ENCODE measurements at places on chromosomes 7 and 10. TPM values are rescaled to one million over a fixed set of nuclear protein-coding genes. Genes with fewer than 3 reads are reported as not detected.

DNA sequence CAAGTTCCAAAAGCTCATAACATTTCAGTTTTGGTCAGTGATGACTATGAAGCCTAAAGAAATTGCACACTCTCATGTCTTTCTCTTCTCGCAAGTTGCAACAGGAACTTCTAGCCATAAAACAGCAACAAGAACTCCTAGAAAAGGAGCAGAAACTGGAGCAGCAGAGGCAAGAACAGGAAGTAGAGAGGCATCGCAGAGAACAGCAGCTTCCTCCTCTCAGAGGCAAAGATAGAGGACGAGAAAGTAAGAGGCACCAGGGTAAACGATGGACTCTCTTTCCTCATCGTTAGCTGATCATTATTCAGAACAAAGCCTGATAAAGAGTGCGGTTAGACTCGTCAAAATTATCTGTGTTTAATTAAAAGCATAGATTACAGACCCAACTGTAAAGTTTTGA, 94.7 kb downstream of the HDAC9 start:
- no peaks in the 10 kb centered on the region for H3K36me3 ChIP-seq
- H3K27me3 ChIP-seq = no peaks in the 10 kb centered on the region
- H3K4me1 ChIP-seq = no peaks in the 10 kb centered on the region
- H3K4me3 ChIP-seq = no peak overlapping the region
- DNase-seq = no peak
- H3K27ac ChIP-seq = no peak overlapping the region

- no peak for DNase-seq
Measured at GRCh38 chr10:43265799-43266721, 805 bp downstream of the RASGEF1A start.

DNA sequence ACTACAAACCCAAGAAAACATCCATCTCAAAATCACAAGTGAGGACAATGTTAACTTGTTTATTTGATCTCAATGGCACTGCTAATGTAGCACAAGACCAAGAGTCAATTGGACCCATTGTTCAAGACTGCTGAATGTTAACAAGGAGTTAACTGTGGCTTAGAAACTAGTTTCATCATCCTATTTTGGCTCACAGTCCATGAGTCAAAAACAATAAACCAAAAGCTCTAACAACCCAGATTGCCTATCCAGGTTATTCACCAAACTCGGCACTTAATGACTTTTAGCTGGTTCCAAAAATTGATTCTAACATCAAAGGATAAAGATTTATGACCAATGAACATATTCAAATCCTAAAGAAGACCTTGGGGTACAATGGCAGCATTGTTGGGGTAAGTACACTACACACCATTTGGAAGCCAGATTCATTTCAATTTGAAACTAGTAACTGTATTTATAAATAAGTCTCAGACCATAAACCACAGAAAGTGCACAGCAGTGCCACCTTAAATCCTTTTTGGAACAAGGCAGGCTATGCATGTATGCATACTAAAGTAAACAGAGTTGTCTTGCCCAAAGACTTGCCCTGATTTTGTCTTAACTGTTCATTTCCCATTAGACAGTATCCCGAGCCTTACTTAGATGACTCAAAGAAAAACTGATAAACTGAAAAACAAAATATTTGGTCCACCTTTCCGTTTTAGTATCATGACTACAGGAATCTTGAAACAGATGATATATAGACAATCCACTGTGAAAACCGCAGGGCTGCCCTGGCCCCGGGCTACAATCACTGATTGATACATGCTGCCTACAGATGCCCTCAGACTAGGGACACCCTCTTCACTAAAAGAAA, 84.5 kb downstream of the SRPK2 start:
- no peak overlapping the region for H3K4me3 ChIP-seq
- no peak for DNase-seq
- no peak overlapping the region for H3K27ac ChIP-seq
- no peaks in the 10 kb centered on the region for H3K4me1 ChIP-seq
- H3K27me3 ChIP-seq = no peaks in the 10 kb centered on the region
- no peaks in the 10 kb centered on the region for H3K36me3 ChIP-seq

DNA sequence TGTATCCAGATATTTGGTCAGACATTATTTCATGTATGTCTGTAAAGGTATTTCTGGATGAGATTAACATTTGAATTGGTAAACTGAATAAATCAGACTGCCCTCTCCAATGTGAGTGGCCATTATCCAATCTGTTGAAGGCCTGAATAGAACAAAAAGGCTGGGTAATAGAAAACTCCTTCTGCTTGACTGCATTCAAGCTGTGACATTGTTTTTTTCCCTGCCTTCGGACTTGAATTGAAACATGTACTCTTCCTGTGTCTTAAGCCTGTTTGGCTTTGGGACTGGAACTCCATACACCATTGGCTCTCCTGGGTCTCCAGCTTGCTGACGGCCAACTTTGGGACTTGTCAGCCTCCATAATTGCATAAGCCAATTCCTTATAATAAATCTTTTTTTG, 36.0 kb upstream of the ARHGAP21 start:
- no peaks in the 10 kb centered on the region for H3K27me3 ChIP-seq
- H3K4me1 ChIP-seq = no peaks in the 10 kb centered on the region
- H3K36me3 ChIP-seq = no peaks in the 10 kb centered on the region
- no peak overlapping the region for H3K27ac ChIP-seq
- H3K4me3 ChIP-seq = no peak overlapping the region

DNA sequence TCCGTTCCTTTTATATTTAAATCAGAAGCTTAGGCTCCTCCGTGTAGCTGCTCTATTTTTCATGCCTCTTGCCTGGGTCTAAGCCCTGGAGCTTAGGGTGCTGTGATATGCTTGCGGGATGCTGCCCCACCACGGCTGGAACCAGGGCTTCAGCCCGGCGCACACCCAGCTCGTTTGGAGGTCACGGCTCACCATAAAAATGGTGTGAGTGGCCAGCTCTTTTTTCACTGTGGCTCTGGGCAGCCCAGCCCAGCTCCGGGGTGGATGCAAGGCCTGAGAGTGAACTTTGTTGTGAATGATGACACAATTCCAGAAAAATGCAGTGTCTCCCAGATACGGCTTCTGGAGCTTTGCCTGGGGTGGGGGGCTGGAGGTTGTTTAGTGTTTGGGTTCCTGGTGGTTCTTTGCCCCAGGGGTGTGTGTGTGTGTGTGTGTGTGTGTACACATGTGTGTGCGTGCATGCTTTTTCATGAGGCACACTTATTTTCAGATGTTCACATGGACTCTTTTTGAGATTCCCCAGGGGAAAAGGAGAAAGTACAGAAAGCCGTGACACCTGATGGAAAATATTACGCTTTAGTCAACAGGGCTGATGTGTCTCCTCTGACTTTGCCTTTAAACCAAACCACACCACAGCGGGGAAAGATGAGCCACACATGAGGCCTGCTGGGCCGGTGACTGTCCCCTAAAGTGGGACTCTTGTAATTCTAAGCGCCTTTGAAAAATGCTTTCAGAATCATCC, 46.2 kb downstream of the GRK5 start:
- DNase-seq = peak; percentile 37
- H3K4me1 ChIP-seq = peaks cover 62% of the 10 kb centered on the region
- H3K36me3 ChIP-seq = no peaks in the 10 kb centered on the region
- no peaks in the 10 kb centered on the region for H3K27me3 ChIP-seq

DNA sequence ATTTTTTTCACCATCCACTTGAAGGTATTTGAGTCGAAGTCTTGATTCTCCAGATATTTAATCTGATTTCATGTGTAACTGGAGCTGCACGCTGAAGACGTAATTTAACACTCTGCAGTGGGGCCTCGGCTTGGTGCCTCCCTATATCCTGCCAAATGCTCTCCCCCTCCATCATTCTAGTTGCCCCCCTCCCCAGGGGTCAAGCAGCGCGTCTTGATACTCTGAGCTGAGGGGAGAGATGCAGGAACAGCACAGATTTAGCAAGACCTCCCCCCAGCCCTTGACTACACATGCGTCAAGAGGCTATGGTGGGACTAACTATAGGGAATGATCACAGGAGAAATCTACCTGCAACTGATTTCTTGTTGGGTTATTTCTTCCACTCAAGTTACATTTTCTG, 85.8 kb downstream of the PRPF18 start:
- H3K4me3 ChIP-seq = no peak overlapping the region
- no peaks in the 10 kb centered on the region for H3K4me1 ChIP-seq
- no peaks in the 10 kb centered on the region for H3K27me3 ChIP-seq

GRCh38 chr7:87100326-87100725, 40.9 kb upstream of the ELAPOR2 start:
- no peaks in the 10 kb centered on the region for H3K4me1 ChIP-seq
- no peaks in the 10 kb centered on the region for H3K36me3 ChIP-seq
- H3K27me3 ChIP-seq = no peaks in the 10 kb centered on the region
- H3K27ac ChIP-seq = no peak overlapping the region

GRCh38 chr10:9992661-9993060, 1025.0 kb upstream of the CELF2 start:
- H3K27me3 ChIP-seq = no peaks in the 10 kb centered on the region
- no peak overlapping the region for H3K4me3 ChIP-seq
- no peaks in the 10 kb centered on the region for H3K36me3 ChIP-seq
- H3K27ac ChIP-seq = no peak overlapping the region
- DNase-seq = no peak
- H3K4me1 ChIP-seq = no peaks in the 10 kb centered on the region

DNA sequence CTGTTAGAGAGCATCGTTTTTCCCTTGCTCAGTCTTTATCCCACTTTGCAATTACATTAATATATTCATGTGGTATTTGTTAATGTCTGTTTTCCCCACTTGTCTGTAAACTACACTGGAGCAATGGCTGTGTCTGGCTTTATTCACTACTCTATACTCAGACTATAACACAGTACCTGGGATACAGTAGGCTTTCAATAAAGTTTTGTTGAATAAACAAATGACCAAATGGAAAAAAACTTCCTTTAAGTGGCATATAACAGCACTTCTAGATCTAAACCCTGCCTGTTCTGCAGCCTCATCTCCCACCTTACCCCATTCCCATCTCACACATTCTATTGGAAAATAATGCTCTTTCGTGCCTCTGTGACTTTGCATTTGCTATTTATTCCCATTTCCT, 57.3 kb upstream of the SPOCK2 start:
- H3K4me3 ChIP-seq = no peak overlapping the region
- H3K27ac ChIP-seq = no peak overlapping the region
- no peaks in the 10 kb centered on the region for H3K27me3 ChIP-seq
- H3K36me3 ChIP-seq = no peaks in the 10 kb centered on the region

- no peak overlapping the region for H3K4me3 ChIP-seq
- no peak for DNase-seq
- no peak overlapping the region for H3K27ac ChIP-seq
Measured at GRCh38 chr10:114893251-114893650, 44.7 kb upstream of the TRUB1 start.

- no peak for DNase-seq
- no peaks in the 10 kb centered on the region for H3K27me3 ChIP-seq
- peaks cover 68% of the 10 kb centered on the region for H3K4me1 ChIP-seq
- no peaks in the 10 kb centered on the region for H3K36me3 ChIP-seq
Measured at GRCh38 chr10:118729200-118729599, 25.6 kb downstream of the CACUL1 start.

DNA sequence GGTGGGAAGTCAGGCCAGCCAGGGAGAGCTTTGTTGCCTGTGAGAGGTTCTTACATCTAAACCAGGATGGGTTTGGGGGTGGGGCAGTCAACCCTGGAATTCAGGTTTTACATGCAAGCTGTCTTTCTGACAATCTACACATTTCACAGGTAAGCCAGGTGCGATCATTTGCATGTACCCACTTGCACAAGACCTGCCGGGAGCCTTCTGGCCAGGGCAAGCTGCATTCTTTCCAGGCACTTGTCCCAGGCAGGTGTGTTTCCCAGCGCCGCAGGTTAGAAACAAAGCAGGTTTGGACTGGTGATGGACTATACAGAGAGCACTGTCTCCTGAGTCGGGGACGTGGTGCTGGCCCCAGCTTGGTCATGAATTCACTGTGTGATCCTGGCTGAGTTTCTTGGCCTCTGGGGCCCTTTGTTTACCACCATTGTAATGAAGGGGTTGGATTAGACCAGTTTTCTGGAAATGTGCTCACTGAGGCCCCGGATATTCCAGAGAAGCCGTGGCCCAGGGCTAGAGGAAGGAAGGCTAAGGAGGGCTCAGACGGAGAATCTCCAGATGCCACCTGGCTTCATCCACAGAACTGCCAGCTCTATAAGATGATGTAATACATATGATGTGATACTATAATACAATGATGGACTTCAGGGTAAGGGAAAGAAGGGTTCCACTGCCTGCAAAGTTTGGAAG, 205.2 kb upstream of the SVIL start:
- no peaks in the 10 kb centered on the region for H3K36me3 ChIP-seq
- peaks cover 26% of the 10 kb centered on the region for H3K4me1 ChIP-seq
- H3K27ac ChIP-seq = peak overlapping the region; percentile 70
- no peak for DNase-seq

DNA sequence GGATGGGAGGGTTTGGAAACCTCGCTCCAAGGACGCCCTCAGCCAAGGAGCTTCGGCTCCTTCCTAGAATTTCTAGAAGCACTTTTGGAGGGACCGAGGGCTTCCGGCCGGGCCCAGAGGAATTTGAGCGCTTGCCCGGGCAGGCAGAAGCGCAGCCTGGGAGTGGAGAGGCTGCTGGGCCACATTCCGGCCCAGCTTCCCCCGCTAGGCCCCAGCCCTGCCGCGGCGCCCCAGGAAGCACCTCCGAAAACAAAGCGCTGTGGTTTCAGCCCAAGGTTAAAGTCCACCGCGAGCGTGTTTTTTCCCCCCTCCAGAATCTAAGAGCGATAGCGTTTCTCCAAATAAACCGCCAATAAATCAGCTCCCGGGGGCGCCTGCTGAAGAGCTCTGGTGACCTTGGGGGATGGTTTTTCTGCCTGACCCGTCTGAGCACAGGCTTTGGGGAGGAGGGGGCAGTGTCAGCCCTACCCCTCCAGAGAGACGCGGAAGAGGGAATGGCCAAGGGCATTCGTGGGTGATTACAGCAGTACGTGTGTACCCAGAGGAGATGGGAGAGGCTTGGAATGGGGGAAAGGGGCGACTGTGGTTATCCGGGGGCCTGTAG, 5.7 kb upstream of the TNRC18 start:
- no peaks in the 10 kb centered on the region for H3K27me3 ChIP-seq
- H3K4me3 ChIP-seq = peak overlapping the region; percentile 76
- peak overlapping the region; percentile 94 for H3K27ac ChIP-seq
- peaks cover 16% of the 10 kb centered on the region for H3K4me1 ChIP-seq
- no peaks in the 10 kb centered on the region for H3K36me3 ChIP-seq
- no peak for DNase-seq

GRCh38 chr7:83655951-83656556, 7.1 kb upstream of the SEMA3E start:
- DNase-seq = no peak
- no peaks in the 10 kb centered on the region for H3K36me3 ChIP-seq
- no peak overlapping the region for H3K4me3 ChIP-seq
- no peak overlapping the region for H3K27ac ChIP-seq

GRCh38 chr7:127064-127598, 65.2 kb upstream of the FAM20C start:
- H3K36me3 ChIP-seq = no peaks in the 10 kb centered on the region
- H3K27me3 ChIP-seq = no peaks in the 10 kb centered on the region
- H3K27ac ChIP-seq = no peak overlapping the region
- no peak overlapping the region for H3K4me3 ChIP-seq

DNA sequence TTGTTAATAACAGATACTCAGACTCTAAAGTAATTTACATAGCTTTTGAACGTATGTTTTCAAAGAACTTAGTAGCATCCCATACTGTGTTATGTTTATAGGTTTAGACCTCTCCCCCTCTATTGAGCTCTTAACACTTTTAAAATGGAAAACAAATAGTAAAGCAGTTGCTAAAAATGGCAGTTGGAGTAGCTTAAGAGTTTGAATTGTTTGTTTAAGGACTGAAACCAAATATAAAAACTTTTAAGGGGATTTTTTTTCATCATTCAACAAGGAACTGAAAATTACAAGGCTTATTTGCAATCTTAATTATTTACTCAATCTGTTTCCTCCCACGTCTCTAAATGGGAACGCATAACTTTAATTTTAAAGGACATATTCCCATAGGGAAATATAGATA, 1.6 kb upstream of the SPAG6 start:
- H3K36me3 ChIP-seq = no peaks in the 10 kb centered on the region
- no peak overlapping the region for H3K27ac ChIP-seq
- peaks cover 71% of the 10 kb centered on the region for H3K27me3 ChIP-seq
- DNase-seq = no peak

Gene ODAD2
- not detected for total RNA-seq

Gene SCART1
- total RNA-seq = 0.11 TPM

Data from gastrocnemius medialis (tissue), 4 donors.